NCI-H146 (cell line): ENCODE measurements at places on chromosomes 13 and 19.

DNA sequence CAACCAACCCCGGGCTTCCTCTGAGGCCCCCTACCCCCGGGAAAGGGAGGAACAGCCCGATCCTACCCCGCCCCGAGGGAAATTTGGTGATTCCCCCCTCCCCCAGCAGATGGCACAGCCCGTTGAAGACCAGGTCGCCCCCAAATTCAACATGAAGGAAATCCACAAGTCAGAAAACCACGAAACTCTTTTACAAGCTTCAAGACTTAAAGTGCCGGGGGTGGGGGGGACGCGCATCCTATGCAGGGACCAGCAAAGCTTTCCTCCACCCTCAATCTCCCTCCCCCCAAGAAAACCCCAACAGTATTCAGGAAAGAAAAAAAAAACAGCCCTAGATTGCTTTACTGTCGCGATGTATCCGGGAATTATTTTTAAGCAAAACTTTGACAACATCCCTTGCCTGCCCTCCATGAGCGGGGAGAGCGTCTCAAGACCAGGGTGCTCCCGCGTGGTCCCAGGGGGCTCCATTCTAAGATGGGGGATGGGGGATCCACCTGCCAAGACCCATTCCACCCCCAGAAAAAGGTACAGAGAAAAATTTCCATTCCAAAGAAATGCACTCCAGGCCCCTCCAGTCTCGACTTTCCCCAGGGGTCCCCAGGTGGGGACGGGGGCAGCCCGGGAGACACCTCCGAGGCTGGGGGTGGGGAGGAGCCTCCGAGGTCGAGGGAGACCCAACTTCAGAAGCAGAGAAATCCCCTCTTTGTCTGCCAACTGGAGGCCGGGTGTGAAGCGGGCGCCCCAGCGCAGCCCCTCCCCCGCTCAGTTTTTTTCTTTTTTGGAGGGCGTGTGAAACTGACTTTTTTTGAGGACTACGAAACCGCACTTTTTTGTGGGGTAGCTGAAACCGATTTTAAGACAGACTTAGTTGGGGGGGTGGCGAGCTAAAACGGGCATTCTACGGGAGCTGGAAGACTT lies 1.5 kb downstream of the TCF3 start:
- DNase-seq = no peak

DNA sequence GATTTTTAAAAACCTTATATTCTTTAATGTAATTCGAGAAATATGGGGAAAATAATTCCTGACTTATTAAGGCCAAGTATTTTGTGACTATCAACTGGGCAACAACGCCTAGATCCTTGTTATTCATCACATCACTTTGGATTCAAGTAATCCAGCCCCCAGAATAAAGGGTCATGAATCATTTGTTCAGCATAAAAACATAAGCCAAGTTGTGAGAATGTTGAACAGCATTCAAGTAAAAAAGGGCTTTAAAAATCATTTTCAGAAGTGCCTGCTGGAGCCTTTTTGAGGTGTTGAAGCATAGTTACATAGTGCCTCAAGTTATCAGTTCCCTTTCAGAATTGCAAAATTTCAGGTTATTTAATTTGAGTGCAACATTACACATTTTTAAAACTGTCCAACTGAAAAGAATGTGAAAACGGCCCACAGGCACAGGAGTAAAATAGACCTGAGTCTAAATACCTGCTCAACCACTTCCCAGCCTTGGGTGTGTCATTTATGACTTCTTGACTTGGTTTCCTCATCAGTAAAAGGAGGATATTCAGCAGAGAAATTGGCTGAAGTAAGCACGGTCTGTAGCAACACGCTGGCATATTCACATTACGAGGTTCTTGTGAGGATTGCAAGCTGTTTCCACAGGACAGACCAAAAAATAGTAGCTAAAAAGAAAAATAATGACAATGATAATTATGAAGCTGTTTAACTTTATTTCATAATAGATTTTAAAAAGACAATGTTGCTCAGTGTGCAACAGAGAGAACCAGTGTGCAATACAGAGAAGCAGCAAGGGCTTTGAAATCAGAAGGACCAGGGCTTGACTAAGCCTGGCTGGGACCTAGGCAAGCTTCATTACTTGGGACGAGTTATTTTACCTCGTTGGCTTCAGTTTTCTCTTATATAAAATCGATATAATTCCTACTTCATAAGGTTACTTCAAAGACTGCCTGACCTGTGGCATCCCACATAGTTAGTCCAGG lies 56.6 kb downstream of the MBNL2 start:
- DNase-seq = no peak

DNA sequence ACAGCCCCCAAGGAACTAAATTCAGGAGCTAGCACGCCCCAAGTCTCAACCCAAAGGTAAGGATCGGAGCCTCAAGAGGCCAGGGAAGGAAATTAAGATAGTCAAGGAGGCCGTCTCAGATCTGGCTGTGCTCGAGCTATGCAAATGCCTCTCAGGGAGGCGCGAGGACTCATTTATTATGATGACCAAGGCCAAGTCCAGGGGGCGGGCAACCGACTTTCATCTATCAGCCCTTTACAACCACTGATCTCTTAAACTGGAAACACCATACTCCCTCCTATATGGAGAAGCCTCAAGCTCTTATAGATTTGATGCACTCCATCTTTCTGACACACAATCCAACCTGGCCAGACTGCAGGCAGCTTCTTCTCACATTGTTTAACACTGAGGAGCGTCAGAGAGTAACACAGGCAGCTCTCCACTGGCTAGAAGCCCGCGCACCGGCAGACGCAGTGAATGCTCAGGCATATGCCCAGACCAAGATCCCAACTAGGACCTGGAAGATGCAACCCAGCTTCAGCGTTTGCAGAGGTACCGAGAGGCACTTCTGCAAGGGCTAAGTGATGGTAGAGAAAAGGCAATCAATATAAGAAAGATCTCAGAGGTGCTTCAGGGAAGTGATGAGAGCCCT lies 9.6 kb upstream of the SLC15A1 start:
- no peak for DNase-seq

DNA sequence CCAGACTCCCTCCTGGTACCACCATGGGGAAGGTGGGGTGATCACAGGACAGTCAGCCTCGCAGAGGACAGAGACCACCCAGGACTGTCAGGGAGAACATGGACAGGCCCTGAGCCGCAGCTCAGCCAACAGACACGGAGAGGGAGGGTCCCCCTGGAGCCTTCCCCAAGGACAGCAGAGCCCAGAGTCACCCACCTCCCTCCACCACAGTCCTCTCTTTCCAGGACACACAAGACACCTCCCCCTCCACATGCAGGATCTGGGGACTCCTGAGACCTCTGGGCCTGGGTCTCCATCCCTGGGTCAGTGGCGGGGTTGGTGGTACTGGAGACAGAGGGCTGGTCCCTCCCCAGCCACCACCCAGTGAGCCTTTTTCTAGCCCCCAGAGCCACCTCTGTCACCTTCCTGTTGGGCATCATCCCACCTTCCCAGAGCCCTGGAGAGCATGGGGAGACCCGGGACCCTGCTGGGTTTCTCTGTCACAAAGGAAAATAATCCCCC lies 505 bp upstream of the CEACAM5 start:
- no peak for DNase-seq

DNA sequence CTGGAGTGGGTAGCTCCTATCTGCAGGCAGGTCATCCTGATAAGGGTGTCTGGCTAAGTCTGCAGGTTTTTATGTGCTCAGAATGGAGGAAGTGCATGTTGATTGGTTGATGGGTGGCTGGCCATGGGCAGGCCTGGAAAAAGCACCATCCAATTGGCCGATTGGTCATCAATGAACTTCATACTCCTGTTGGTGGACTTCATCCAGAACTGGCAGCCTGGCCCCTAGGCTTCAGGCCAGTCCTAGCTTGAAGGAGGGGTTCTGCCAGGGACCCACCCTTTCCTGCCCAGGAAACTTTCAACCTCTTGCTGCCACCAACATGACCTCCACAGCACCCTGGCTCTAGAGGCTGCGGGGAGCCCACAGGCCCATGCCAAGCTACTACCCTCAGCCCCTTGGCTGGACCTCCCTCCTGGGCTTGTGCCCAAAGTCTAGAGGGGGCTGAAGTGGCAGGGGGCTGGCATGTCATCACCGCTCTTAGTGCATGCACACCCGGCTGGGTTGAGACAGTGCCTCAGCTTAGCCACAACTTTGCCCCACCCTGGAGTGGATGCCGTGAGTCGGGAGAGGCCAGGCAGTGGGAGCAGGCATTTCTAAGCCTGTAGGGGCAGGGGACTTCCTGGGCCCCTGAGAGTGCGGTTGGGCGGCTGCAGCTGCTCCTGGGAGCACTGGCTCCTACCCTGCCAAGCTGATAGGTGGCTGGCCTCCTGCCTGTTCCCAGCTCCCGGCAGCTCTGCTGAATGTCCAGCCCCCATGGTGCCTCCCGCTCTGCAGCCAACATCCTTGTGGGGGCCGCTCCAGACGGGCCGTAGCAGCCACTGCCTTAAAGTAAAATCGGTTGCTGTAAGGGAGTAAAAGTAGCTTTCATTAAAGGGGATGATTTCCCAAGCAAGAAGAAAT lies 13.2 kb downstream of the DNAJC15 start:
- DNase-seq = no peak

- DNase-seq = no peak
These were observed 19.0 kb downstream of the BIVM start for GRCh38 chr13:102817907-102818306.

DNA sequence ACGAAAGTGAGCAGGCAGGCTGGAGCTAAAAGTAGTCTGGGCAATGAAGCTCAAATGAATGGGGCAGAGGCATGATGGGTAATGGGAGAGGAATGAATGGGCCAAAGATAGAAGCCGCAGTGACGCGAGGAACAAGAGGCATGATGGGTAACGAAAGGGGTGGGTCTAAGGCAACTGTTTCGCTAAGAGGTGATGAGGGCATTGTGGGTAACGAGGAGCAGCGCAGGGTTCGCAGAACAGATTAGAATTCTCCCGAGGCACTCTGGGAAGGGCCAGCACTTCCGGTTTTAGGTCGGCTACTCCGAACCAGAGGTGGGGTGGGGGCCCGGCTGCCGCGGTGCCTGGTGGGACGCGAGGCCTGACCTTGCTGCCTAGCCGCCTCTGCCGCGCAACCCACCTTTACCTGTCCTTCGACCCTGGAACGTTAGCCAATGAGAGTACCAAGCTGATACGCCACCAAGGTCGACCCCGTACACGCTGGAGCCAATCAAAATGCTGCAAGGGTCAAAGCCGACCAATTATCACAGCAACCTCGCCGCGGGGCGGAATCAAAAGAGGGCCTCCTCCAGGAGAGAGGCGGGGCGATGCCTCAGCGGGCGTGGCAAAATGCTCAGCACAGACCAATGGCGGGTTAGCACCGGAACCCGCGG lies 563 bp upstream of the TOMM40 start:
- DNase-seq = peak; percentile 100

GRCh38 chr13:29489650-29490560 lies 105.6 kb downstream of the SLC7A1 start:
- no peak for DNase-seq

DNA sequence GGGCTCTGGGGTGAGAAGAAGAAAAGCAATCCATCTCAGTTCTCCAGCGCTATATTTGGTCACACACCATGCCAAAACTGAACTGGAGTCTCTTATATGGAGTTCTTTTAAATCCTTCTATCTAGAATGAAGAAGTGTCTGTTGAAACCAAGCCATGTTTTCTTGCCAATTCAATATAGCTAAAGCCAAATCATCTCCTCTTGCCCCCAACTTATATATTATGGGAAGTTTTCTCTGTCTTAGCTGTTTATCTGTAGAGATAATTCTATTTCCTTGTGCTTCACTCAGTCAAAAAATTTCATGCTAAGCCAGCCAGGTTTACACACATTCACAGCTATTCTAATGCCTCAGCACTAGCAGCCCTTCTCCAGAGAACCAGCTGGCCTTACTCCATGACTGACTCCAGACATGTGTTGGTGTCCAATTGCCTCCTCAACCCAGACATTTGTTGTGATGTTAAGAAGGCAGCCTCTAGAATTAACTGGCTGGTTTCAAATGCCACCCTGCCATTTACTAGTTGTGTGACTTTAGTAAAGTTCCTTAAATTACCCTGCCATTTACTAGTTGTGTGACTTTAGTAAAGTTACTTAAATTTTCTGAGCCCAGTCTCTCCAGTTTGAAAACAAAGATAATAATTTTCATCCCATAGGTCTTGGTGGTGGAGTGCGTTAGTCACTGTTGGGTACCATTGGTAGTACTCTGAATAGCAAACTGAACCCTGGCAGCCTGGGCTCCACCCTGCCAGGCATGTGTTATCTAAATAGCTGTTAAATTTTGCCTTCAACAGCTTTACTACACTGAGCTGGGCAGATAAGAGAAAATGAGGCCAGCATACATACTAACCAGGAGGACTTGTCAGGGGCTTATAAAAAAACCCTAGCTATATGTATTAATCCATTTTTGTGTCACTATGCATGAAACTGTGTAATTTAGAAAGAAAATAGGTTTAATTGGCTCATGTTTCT lies 525.1 kb downstream of the LMO7 start:
- DNase-seq = no peak

DNA sequence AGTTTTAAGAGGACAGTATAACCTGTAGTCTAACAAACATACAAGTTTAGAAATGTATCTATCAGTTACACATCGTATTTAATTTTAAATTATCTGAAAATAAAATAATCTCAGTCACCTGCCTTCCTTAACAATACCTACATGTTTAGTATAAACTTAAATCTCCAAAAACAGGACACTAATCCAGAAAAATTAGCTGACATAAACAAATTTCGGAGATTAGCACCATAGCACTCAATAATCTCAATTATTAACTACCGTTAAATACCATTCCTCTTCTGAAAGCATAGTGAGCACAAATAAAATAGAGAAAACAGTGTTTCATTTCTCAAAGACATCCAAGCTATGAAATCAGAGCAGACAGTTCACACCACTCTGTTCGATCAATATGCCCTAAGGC lies 13.2 kb downstream of the MED4 start:
- DNase-seq = no peak

GRCh38 chr19:30363073-30363472 lies 9.1 kb upstream of the ZNF536 start:
- DNase-seq = no peak

DNA sequence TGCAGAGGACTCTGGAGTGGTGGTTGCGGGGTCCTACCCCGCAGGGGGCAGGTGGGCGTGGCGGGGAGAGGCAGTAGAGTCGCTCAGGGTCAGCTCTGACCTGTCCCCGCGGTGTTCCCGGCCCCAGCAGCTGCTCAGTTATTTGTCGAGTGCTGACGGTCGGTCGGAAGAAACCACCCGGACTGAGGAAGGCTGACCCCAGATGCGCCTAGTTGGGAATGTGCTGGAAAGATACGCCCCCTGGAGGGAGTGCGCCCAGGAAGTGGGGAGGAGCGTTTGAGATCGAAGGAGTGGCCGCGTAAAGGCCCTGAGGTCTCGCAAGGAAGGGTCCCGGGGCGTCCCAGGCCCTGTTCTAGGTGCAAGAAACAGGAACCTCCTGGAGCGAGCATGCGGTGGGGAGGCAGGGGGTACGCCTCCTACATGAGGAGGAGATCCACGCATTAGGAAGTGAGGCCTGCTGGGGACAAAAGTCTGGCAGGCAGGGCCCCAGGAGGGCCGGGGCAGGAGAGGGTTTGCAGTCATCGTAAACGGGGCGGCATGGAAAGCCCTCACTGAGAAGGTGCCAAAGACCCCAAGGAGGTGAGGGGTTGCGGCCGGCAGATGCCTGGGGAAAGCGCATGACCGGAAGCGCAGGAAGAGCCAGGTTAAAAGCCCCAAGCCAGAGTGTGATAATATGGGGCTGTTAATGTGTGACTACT lies 9.2 kb downstream of the CCDC8 start:
- DNase-seq = peak; percentile 55

GRCh38 chr13:80924596-80924995 lies 583.7 kb upstream of the SPRY2 start:
- no peak for DNase-seq
